ENCODE measurements at places on chromosomes 3 and 15. TPM values are rescaled to one million over a fixed set of nuclear protein-coding genes. Genes with fewer than 3 reads are reported as not detected.

DNA sequence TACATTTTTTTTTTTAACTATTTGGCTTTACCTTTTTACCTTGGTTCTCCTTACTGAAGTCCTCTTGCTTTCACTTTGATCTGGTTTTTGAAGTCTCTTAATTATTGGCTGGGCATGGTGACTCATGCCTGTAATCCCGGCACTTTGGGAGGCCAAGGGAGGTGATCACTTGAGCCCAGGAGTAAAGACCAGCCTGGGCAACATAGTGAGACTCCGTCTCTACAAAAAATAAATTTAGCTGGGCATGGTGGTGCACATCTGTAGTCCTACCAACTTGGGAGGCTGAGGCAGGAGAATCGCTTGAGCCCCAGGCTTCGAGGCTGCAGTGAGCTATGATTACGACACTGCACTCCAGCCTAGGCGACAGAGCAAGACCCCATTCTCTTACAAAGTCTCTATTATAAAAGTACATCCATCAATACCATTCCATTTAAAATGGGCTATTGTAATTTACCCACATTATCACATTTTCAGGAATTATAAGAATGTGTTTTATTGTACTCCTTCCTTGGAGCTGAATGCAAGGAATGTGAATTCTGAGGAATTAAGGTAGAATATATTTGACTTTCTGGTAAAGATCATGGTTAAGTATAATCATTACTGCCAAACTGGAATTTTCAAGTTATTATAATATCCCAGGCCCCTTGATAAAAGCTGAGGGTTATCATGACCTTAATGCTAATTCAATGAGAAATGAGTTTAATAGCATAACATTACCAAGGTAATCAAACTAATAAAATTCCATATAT is 49.0 kb downstream of the MSL2 start:
- no peak for DNase-seq

DNA sequence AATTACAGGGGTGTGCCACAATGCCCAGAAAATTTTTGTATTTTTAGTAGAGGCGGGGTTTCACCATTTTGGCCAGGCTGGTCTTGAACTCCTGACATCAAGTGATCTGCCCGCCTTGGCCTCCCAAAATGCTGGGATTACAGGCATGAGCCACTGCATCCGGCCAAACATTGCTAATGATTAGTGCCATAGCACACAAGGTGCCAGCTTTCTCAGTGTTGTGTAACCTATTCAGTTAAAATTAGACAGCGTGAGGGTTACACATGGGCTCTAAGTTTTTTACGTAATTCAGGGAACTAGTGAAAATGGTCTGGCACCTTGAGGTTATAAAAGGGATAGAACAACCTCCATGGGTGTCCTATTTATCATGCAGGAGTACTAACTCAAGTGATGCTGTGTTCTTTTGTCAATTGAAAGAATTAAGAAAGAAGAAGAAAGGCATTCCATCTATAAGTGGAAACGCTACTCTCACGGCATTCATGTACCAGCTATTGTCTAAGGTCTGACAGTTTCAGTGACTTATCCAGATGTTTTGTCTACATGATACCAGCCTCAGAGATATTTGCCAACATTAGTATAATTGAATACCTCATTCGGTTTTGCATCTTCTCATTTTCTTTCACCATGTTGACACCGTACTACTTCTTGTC is 84.7 kb downstream of the EOMES start:
- no peak for DNase-seq

DNA sequence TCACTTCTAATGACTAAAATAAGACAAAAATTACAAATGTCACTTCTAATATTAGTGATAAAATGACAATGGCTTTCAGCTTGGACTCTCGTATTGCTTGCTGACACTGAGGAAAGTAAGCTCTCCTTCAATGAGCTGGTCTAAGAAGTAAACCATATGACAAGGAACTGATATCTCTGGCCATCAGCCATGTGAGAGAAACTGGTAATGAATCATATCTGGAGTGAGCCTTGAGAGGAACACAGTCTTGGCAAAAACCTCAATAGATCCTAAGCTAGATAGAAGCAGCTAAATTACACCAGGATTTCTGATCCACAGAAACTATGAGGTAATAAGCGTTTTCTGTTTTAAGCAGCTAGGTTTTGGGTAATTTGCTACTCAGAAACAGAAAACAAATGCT is 1575.1 kb downstream of the OTOL1 start:
- no peak for DNase-seq

DNA sequence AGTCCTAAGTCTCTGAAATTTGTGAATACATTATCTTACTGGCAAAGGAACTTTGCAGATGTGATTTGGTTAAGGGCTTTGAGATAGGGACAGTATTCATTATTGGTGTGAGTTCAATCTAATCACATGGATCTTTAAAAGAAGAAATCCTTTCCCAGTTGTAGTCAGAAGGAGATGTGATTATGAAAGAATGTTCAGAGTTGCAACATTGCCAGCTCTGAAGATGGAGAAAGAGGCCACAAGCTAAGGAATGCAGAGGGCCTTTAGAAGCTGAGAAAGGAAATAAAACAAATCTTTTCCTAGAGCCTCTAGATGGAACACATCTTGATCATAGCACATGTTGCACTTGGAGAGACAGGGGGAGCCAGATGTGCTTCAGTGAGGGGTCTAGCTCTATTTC is 27.7 kb upstream of the SIAH2 start:
- no peak for DNase-seq

GRCh38 chr3:159978353-159978752 is 10.3 kb upstream of the IL12A start:
- no peak for DNase-seq

DNA sequence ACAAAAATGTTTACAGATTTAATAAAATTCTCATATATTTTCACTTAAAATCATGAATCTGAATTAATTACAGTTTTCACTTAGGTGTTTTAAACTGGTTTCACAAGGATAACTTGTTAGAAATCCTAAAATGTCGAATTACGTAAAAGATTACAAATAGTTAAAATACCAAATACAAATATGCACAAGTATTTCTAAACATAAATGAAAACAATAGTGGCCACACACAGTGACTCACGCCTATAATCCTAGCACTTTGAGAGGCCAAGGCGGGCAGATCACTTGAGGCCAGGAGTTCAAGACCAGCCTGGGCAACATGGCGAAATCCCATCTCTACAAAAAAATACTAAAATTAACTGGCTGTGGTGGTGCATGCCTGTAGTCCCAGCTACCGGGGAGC is 10.9 kb upstream of the TBL1XR1 start:
- no peak for DNase-seq

GRCh38 chr3:192331749-192332385 is 395.5 kb downstream of the FGF12 start:
- DNase-seq: no peak

- DNase-seq: no peak
Observed at GRCh38 chr15:54097019-54097418, 118.8 kb downstream of the UNC13C start.

DNA sequence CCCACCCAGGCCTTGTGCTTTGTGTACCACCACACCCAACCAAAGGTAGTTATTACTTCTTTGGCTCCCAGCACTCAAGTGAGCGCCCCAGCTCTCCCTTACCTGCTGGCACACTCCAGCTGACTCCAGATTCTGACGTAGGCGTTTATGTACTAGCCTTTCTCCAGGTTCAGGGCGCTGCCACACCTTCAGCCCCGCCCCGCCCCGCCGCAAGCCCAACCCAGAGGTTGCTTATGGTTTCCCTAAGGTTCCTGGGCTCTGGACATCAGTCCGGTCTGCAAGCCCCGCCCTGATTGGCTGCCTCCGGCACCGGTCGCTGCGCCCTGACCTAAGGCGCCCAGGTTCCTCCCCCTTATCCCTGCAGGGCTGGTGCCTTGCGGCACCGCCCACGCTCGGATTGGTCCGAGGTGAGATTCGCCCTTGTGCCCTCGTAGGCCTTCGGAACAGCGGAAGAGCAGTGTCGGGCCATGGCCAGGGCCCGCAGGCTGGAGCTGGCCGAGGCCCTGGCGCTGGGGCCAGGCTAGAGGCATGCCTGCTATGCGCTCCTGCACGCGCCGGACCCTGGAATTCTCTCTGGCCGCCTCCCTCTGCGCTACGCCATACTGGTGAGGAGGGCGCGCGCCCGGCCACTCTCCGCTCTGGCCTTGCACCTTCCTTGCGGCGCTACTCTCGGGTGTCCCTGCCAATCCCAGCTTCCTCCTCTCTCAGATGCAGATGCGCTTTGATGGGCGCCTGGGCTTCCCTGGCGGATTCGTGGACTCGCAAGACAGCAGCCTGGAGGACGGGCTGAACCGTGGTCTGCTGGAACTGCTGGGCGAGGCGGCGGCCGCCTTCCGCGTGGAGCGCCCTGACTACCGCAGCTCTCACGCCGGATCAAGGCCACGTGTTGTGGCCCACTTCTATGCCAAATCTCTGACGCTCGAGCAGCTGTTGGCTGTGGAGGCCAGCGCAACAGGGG is 19.8 kb upstream of the NUDT16 start:
- peak; percentile 90 for DNase-seq

DNA sequence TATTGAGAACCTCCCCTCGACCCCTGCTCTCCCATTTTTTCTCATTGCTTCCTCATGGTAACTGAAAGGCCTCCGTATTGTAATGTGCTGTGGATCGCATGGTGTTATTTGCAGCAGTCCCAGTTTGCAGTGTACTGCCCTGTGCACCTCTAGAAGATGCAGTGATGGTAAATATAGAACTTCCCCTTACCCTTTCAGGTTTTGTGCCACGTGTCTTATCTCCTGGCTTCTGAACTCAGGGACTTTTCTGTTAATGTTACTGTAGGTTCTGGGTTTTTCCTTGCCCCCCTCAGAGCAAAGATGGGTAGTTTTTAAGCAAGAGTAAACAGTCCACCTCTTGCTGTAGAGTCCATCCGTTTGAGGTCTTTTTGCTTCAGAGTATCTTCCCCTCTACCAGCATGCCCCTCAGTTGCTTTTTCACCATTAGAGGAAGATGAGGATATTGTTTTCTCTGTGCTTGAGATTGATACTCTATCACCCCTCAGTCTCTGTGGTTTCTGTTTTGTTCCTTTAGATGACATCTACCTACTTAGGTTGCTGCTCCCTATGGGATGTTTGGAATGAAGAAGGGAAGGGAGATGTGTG is 22.4 kb downstream of the CHD2 start:
- no peak for DNase-seq

DUOXA2 gene
- total RNA-seq: 0.33 TPM

KLHL40 gene
- total RNA-seq: not detected

Measured in breast epithelium (tissue), 4 donors.